Pons (tissue), 1 donor: ENCODE measurements at places on chromosomes 1 and 21.
A peak's percentile ranks its signal among the peaks of the same experiment; 100 is the strongest.

GRCh38 chr1:246632281-246633168 lies 66.3 kb downstream of the CNST start:
- peak; percentile 15 for DNase-seq

- DNase-seq = no peak
These were observed 24.3 kb downstream of the EYA3 start for GRCh38 chr1:28064064-28064463.

DNA sequence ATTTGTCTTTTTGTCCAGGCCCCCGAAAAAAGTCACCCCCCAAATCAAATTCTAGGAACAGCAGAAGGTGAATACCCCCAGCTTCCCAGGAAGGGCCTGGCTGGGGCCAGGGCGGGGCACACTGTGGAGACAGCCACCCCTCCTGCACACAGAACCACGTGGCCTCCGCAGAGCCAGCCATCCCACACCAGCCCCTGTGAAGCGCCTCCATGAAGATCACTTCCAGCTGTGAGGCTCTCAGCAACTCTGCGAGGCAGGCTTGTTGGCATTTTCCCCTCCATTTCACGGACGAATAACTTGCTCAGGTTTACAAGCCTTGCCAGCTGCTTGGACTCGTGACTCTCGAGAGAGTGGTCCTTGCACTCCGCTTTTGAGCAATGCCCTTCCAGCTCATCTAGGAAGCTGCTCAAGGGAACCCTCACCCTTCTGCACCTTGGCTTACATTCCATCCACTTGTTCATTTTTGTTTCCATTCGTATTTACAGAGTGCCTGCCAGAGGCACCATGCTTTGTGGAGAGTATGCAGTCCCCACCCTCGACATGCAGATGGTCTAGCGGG lies 48.2 kb downstream of the SYT6 start:
- no peak for DNase-seq

GRCh38 chr1:12587981-12588640 lies 29.9 kb downstream of the DHRS3 start:
- no peak for DNase-seq

GRCh38 chr1:165827268-165828102 lies at the start of gene UCK2:
UCK2 (plus strand) TSS chr1:165827614; CDS start chr1:165827834, 220 bp downstream.
- peak; percentile 66 for DNase-seq

- no peak for DNase-seq
These were observed 60.4 kb downstream of the OBSCN start for GRCh38 chr1:228267962-228268880.

GRCh38 chr1:243513726-243514491 lies 258.1 kb downstream of the SDCCAG8 start:
- no peak for DNase-seq

GRCh38 chr1:47978486-47978885 lies 18.7 kb downstream of the TRABD2B start:
- no peak for DNase-seq

- no peak for DNase-seq
These were observed 116.8 kb downstream of the ATP6V1G3 start for GRCh38 chr1:198423673-198424072.

DNA sequence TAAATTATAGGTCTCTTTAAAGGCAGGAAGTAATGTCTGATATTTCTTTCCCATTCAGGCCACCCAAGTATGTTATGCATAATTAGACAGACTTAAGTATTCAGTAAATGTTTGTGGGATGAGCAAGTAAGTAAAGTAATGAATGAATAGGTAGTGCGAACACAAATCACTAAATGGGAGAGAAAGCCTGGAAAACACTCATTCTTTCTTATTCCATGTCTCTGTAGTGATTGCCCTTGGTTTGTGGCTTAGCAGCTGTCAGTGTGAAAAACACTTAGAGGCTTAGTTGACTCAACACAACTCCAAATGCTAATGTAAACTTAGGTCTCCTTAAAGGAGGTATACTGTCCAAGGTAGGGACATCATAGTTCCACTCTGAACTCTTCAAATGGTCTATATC lies 182.5 kb downstream of the ZC3H11B start:
- DNase-seq = no peak
